ENCODE measurements at places on chromosomes 1 and 21.

DNA sequence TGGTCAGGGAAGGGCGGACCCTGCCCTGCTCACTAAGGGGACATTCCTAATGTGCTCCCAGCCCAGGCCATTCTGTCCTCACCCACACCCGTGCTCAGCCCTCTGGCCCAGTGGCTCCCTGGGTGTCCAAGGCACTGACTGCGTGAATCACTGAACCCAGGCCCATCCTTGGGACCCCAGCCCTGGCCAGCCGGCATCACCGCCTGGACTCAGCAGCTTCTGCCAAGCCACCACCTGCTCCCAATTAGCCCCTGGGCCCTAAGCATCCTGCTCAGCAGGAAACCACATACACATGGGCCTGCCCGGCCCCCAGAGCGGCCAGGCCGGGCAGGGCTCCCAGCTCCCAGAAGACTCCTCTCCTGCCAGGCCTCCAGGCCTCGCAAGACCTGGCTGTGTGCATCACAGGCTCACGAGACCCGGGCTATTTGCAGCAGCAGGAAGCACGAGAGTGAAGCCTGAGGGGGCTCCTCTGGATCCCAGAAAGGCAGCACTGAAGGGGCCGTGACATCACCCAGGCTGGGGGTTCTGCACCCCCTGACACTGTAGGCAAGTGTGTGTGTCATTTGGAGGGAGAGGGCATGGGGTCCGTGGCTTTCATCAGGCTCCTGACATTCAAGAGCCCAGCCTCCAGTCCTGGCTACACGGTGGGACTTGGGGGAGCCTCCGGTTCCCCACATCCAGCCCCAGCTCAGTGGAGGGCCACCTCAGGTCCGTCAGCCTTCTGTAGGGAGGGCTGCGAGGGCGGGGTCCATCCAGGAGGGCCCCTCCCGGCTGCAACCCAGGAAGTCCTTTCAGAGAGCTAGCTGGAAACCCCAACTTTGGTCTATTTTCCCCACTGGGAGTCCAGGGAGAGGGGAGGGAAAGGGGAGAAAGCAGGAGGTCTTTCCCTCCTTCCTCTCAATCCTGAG, 1.6 kb downstream of the MFAP2 start:
- DNase-seq: no peak

GRCh38 chr1:78358165-78358564, 132.6 kb upstream of the PTGFR start:
- DNase-seq: no peak

DNA sequence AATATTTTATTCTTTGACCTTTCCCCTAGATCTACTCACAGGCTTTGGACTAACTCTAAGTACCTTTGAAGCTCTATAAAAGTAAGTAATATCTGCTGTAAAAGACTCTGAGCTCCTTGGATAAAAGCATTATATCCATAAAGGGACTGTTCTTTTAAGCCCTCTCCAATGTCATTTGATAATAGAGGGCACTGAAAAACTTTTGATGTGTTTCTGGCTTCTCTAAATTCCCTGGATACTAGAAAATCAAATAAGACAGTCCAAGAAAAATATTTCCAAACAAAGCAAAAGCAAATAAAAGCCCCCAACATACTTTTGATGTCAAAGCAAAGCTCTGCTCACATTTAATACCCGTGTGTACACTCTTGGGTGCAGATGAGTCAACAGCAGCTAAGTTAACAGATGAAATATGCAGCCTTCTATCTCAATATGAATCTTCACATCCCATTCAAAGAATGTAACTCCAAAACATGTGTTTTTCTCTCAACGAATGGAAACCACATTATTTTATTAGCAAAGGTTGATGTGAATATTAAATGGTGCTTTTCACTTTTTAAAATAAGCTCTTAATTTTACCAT, 230.3 kb downstream of the CENPF start:
- DNase-seq: peak; percentile 42

DNA sequence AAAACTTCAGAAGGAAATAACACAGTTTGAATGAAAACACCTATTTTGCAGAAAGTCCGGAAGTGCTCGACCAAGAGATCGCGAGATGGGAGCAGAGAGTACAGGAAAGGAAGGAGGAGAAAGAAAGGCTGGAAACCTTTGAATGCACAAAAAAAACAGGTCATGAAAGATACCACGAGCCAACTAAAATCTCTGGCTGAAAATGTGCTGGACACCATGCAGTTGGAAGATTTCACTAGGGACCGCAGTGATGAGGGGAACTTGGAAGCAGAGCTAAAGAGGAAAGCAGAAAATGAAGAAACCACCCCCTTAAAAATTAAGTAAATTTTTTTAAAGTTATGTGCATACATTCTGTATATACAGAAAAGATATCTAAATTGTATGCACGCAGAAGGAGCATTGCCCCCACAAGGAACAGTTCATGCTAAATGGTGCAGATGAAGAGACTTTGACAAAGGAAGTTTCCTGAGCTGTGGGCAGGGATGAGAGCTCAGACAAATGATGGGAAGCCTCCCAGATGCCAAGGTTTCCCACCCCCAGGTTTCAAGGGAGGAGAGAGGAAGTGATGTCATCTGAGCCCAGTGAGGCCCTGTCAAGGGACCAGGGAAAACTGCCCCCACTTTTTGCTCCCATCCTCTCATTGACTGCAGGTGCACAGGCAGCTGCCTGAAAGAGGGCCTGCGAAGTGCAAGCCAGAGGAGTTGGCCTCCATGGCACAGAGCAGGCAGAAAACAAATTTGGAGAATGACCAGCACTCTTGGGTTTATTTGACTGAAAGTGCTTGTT, 52.5 kb downstream of the ETS2 start:
- peak; percentile 61 for DNase-seq

- no peak for DNase-seq
These were observed 11.5 kb downstream of the ZMYM4 start for GRCh38 chr1:35280006-35280405.

GRCh38 chr1:167517535-167518330, 596 bp downstream of the CD247 start:
- no peak for DNase-seq

DNA sequence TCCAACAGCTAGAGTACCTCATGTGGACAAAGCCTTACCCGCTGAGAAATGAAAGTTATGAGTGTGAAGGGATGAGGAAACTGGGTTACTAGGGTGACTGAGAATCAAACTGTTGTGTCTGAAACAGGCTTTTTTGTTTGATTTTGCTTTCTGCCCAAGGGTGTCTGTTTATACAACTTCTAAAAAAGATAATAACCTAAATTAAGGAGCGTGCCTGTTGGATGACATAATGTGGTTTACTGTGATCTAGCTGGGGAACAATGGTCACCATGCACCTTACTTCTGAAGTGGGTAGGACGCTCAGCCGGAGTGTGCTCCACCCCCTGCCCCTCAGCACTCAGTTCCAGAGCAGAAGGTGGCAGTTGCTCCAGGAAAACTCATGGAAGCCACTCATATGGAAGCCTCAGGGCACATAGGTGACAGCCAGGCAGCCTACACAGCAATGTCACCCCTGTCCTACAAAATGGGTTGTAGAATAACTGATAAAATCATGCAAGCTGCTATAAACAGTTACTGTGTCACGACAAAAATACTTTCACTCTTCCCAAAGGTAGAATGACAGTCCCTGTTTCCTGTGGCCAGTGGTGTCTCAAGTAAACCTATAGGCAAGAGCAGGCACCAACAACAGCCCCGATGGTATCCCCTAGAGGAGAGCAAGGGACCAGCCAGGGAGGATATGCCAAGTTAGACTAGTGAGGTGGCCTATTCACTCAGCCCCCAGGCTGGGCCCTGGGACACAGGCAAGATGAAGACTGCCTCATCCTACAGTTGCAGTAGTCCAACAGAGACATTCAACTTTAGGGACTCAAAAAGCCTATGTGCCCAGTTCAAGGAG, 29.3 kb downstream of the SIPA1L2 start:
- DNase-seq: peak; percentile 20

DNA sequence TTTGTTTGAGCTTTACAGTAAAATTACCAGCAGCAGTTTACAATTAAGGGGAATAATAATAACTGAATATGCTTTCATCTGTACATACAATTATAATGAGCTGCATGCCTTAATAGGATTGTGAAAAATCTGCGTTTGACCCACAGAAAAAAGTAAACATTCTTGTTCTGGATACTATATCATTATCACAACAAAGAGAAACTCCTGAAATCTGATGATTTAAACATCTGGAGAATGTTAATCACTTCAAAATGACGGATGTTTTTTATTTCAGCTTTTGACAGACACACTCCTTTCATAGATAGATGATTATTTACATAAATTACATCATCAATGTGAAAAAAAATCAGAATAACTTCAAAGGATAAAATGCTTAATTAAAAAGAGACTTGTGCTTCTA, 58.5 kb downstream of the TYW3 start:
- DNase-seq: no peak

DNA sequence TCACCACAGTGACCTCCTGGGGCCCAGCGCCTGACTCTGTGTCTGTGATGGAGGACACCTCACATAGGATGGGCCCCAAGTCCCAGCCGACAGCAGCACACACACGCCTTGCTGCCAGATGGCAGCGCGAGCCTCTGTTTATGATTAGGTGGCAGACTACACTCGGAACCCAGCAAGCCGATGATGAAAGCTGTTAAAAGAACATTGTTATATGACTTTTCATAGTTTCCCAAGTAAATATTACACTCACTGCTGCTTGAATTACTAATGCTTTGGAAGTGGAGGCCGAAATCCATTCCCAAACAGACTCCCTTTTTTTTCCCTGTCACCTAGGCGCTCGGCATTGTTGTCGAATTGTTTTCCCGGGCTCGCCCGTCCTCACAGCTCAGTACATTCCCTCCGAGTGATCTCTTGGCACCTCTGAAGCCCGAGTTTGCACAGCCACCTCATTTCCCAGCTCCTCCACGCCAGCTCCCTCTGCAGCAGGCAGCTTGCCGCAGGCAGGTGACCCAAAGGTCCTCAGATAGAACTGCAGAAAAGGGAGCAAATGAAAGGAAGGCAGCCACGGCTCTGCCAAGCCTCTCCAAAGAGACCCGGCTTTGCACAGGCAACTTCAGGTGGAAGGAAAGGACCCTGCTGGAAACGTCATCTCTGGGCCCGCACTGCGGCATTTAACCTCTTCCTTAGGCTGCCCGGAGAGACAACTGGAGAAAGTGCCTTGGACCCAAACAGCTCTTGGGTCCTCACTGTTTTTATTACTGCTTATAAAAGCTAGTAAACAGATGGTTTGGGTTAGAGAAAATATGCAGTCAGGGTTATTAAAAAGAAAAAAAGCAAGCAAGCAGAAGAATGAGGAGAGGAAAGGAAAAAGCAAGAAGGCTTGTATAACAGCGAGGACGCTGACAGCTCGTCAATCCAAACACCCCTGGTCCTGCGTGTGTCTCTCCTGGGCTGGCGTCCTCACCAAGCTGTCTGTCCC, 72.2 kb upstream of the SLC25A33 start:
- DNase-seq: peak; percentile 32

DNA sequence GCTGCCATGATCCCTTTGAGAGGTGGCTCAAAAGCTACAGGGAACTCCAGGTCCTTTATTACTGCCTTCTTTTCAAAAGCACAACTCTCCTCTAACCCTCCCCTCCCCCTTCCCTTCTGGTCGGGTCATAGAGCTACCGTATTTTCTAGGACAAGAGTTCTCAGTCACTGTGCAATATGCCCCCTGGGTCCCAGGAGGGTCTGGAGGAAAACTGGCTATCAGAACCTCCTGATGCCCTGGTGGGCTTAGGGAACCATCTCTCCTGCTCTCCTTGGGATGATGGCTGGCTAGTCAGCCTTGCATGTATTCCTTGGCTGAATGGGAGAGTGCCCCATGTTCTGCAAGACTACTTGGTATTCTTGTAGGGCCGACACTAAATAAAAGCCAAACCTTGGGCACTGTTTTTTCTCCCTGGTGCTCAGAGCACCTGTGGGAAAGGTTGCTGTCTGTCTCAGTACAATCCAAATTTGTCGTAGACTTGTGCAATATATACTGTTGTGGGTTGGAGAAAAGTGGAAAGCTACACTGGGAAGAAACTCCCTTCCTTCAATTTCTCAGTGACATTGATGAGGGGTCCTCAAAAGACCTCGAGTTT, 3.1 kb downstream of the BTG2 start:
- no peak for DNase-seq

GRCh38 chr1:169623132-169623926, 6.6 kb downstream of the SELP start:
- DNase-seq: no peak

DNA sequence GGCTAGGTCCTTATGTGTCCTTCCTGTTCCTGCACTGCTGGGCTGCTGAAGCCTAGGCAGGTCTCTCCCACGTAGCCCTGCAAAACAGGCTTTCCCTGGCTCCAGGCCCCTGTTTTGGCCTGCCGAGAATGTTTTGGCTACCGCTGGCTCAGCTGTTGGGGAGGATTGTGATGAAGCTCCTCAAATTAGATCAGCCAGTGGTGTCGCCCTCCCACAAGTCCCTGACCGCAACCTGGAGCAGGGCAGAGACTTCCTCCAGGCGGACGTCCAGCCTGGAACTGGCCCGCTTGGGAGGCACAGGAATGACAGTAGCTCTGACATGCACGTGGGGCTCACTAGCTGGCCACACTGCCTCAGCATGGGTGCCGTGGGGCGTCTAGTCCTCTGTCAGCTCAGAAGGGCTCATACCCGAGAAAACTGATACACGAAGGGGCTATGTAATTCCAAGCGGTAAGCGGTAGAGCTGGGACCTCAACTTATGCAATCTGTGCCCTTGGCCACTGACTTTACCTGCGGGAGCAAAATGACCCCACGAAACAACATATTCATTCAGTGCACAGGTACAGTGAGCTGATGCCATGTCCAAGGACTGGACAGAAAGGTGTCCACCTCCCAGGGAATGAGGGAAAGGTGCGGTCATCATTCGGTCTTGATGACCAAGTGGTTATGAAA, 26.6 kb downstream of the DHRS3 start:
- DNase-seq: no peak

DNA sequence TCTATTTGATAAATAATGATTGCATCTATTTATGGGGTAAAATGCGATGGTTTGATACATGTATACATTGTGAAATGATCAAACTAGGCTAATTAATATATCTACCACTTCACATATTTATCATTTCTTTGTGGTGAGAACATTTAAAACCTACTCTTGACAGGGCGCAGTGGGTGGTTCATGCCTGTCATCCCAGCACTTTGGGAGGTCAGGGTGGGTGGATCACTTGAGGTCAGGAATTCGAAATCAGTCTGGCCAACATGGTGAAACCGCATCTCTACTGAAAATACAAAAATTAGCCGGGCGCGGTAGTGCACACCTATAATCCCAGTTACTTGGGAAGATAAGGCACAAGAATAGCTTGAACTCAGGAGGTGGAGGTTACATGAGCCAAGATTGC, 25.3 kb downstream of the PLEKHA6 start:
- DNase-seq: no peak

DNA sequence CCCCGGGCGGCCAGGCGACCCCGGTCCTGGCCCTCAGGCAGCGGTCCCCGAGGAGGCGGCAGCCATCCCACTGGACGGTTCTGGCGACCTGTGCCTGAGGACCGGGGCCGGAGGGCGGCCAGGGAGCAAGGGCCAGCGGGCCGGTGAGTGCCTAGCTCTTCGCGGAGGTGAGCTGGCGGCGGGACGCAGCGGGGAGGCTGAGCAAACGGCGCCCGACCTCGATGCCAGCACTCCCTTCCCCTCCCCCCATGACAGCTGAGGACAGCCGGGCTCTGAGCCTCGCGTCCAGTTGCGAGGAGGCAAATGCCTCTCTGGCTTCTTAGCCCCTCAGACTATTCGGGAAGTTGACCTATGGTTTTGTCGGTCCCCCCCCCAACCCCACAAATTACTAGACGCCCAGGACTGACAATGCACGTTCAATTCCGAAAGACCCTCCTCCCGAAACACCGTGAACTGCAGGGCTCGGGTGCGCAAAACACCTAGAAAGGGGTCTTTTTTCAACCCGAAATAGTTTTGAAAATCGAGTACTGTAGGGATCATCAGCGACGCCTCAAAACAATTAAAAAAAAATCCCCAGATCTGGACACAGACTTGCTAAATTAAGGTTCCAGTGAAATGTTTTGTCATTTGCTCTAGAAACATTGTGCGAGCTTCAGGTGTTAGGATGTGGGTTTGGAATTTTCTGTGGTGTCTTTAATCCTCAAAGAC, 8.3 kb downstream of the CDKN2C start:
- peak; percentile 96 for DNase-seq
